ENCODE measurements at places on chromosomes 4 and X. TPM values are rescaled to one million over a fixed set of nuclear protein-coding genes. Genes with fewer than 3 reads are reported as not detected.

Gene SPANXN5
- total RNA-seq: not detected

GRCh38 chr4:175374459-175374858, 437.6 kb downstream of the GPM6A start:
- no peak for DNase-seq

- no peak for DNase-seq
These were observed 3.8 kb downstream of the TCEAL9 start for GRCh38 chrX:103360092-103360491.

DNA sequence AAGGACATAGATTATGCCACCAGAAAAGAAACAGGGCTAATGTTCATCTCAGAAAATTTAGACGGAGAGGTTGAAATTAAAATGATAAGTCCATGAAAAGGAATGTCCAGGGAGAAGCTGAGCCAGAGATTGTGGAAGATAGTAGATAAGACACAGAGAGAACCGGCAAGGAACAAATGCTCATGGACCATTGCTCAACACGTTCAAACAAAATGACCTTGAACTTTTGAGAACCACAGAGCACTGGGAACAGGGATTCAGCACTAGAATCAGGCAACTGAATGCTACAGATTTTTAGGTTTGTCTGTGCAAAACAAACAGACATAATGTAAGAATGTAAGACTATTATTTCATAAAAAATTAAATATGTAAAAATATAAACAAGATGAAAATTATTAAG, 206.3 kb downstream of the PDGFC start:
- no peak for DNase-seq

GRCh38 chr4:139492429-139492828, 38.5 kb downstream of the RAB33B start:
- DNase-seq: no peak

DNA sequence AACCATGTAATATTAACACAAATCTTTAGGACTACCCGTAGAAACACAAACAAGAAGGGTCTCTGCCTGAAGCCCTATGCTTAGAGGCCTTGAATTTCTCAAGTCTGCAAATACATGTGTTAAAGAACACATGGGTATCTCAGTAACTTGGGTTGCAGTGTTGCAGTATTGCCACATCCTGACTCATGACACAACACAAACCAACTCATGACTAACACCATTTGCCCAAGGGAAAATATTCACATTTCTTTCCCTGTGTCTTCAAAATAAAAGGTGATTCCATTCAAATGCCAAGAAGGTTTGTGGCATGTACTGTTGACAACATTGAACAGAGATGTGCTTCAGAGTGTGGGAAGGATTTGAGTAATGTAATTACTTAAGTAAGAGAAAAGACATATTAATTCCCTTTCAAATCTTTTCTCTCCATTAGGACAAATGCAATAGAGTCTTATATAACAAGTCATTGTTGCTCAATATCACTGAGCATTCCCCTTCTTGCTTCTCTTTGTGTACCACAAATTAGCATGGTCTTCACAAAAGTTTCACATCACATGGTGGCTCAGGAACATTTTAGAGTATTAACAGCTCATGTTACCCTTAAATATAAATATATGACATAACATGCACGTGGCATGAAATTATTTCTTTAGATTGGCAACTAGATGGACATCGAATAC, 487.1 kb downstream of the STPG2 start:
- DNase-seq: no peak

- no peak for DNase-seq
These were observed 204.9 kb downstream of the AFAP1 start for GRCh38 chr4:7734651-7735260.
